ENCODE measurements at places on chromosomes 7 and 10.

- DNase-seq = no peak
Measured at GRCh38 chr7:17915796-17916195, 24.5 kb downstream of the SNX13 start.

- DNase-seq = no peak
Measured at GRCh38 chr10:44292390-44293002, 92.4 kb downstream of the CXCL12 start.

GRCh38 chr7:22958742-22959141, 55.2 kb downstream of the HYCC1 start:
- DNase-seq = no peak

DNA sequence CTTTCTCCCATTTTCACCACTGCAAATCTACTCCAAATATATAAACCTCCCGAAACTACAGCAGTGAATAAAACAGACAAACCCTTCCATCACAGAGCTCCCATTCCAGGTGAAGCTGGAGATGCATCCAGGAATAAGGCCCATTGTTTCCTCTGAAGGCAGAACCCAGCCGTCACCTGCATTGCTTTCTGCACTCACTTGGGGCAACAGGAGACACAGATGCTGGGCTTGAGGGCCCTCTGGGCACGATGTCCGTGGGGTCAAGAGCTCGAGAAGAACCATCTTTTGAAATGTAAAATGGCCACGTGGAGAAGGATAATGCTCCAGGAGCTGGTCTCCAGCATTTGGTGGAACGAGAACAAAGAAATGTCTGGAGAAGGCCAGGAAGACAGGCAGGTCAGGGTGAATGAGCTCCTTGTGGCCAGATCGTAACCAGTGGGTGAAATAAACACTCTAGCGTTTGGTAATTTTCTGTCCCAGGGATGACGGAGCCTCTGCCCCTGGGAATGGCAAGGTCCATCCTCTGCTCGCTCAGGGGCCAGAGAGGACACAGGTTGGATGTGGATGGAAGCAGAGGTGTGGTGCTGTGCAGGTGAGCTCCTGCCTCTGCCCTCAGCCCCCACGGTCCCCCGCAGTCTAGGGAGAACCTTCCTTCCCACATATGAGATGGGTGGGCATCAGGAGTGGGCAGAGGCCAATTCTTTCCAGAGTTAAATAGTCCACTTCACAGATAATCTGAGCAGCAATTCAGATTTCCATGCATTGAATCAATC, 556.1 kb downstream of the DNAJB6 start:
- DNase-seq = no peak

DNA sequence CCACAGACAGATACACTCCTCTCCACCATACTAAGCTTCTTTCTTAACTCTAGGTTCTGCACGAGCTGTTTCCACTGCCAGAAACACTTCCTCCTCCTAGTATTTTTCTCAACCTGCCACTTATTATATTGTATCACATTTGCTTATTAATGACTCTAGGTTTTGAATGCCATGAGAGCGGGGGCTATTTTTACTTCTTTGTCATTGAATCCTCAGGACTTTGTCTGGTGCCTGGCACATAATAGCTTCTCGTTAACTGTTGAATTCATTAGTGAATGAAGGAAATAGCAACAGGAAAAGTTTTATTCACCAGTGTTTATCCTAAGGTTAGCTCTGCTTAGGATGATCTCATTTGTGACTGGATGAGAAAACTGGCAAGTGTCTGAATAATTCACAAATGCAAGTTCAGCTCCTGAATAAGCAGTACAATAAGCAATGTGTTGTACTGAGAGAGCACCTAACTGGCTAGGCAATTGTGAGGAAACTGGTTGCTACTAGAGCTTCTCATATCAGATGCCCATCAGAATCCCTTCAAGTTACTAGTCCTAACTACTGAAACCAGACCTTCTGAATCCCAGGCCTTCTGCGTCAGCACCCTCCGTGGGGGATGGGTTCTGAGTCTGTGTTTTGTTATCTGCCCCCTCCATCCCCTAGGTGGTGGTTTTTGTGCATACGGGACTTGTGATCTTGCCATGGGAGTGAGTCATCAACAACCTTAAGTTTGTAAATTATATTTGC, 92.7 kb downstream of the LSMEM1 start:
- no peak for DNase-seq

DNA sequence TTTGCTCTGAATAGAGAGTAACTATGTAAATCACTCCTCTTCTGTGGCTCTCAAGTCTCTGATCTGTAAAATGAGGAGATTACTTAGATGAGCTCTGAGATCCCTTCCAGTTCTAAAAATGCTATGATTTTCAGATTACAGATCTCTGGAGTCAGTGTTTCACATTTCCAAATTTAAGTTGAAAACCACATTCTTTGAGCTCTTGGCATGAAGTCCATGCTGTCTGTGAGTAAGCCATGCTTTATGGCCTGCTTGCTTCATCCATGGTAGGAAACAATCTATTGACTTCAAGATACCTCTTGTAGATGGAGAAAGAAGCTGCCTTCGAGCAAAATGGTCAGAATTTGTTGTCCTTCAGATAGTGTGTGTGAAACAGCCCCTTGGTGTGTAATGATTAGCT, 64.9 kb downstream of the CELF2 start:
- no peak for DNase-seq

- no peak for DNase-seq
Measured at GRCh38 chr7:115043605-115044004, 121.7 kb downstream of the MDFIC start.

GRCh38 chr10:21368022-21368582, 157.4 kb downstream of the SKIDA1 start:
- no peak for DNase-seq

DNA sequence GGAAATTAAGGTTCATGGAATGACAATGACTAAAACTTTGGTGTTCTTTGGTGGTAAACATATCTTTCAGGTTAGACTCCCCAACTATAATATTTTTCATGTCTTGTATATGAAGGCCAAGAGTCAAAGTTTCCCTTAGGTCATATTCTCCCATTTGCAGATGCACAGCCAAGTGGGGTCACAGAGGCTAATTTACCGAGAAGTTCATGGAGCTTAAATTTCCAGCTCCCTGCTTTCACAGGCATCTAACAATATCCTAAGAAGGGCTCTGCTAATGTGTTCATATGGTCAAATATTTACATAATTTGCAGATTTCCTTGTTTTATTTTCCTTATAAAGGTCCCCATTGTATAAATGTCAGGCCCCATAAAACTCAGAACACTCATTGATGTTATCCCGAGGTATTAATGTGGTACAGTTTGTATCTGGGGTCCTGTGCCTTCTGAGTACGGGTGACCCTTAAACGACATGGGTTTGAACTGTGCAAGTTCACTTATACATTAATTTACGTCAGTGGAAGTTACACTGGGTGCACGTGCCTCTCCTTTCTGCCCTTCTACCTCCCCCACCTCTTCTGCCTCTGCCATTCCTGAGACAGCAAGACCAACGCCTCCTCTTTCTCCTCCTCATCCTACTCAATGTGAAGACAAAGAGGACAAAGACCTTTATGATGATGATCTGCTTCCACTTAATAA, 185.9 kb upstream of the HPS1 start:
- DNase-seq = no peak

GRCh38 chr7:73939528-73939927, 78.6 kb downstream of the TMEM270 start:
- no peak for DNase-seq

- DNase-seq = no peak
Measured at GRCh38 chr10:93604146-93604545, 3.1 kb upstream of the RBP4 start.

DNA sequence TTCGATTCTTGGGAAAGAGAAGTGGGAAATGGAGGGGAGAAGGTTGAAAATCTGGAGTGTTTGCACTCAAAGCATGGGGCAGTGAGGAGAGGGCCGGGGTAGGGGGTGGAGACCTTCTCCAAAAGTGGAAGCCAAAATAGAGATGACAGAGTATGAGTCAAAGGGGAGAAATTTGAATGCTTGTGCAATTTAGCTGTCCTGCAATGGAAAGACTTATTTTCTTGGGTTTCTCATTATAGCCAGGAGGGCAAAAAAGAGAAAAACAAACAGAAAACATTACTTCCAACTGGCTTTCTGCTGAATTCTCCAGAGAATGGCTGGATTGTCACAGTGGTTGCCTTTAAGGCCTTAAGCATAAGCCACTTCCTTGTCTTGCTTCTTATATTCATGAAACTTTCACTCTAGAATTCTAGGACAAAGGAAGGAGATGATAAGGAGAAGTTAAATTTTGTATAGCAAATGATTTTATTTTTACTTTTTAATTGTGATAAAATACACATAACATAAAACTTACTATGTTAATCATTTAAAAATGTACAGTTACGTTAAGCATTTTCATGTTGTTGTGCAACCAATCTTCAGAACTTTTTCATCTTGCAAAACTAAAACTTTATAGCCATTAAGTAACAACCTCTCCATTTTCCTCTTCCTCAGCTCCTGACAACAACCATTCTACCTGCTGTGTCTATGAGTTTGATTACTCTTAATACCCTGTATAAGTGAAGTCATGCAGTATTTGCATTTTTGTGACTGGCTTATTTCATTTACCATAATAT, 100.2 kb downstream of the GPR85 start:
- DNase-seq = no peak

DNA sequence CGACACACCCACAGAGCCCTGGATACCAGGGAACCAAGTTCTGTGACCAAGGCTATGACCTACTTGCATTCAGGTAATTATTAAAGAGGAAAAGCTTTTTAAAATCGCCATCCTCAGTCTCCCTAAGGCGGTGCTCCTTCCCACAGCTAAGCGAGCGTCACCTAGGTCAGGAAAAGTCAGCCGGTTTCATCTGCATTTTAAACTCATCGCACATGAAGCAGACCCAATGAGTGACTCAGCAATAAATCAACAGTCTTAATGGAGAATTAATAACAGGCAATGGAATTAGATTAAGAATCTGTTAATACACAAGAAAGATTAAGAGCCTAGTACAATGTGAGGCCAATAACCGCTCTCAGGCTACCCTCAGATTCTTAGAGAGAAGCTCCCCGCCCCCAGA, 59.2 kb downstream of the HSPA12A start:
- DNase-seq = no peak

DNA sequence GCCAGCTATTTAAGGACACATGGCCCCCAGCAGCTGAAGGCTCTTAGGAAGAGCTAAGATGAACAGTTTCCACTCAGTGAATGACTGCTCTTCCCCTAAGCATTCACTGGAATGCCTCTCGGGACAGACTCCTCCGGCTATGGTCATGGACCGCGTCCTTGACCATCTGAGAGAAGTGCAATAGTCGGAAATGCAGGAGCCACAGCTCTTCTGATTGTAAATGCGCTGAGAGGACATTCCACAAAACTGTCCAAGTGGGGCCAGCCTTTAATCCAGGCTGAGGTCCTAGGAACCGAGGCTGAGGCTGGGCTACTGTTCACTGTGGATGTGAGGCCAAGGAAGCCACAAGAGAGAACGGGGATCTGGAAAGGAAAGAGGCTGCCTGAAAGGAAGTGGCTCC, 162.0 kb upstream of the TMEM72 start:
- DNase-seq = no peak

DNA sequence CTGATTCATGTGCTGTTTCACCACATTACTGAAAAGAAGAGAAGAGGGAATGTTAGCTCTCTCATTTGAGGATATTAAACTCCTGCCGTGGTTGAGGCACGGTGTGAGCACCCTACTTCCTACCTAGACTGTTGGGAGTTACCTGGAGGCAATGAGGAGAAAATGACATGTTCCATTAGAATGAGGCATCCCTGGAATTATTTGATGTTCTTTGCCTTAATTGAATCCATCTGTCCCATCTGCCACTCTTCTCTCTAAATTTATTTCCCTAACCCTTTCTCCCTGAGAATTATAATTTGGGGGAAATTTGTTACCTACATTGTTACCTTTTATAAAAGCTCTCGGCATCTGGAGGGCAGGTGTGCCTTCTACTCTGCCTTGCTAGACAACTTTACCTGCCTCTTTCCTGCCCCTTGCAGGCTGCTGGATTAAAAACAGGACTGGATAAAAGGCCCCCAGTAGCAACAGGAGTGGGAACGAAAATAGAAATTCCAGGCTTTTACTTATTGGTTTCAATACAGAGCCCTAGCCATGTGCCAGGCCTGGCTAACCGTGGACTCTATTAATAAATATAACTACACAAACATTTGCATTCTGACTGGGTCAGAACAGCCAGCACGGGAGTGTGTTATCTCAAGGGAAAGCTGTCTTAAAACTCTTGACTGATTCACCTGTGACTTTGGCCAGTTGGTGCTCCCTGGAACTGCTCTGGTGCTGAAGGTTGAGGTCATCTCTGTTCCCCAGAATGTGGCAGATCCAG, 4.4 kb upstream of the ATXN7L1 start:
- DNase-seq = no peak

GRCh38 chr7:16609842-16610450, 35.6 kb downstream of the ANKMY2 start:
- no peak for DNase-seq

- DNase-seq = no peak
Measured at GRCh38 chr7:117045927-117046710, 92.8 kb downstream of the ST7 start.

GRCh38 chr7:108270385-108271015, 140.3 kb upstream of the LAMB4 start:
- no peak for DNase-seq

DNA sequence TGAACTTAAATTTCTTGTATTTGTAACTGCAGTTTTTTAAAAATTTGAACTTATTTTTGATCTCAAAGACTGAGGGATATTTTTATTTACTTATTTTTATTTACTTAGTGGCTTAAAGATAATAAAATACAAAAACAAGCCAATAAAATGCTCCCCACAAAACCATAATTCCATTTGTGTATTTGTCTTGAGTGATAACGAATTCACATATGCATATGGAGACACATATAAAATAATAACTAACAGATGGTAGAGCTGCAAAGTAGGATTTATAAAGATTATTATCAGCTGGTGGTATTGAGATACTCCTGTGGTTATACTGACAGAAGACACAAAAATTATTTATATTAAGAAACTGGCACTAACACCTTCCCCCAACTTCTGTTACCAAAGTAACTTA, 90.2 kb upstream of the RPA3 start:
- no peak for DNase-seq

DNA sequence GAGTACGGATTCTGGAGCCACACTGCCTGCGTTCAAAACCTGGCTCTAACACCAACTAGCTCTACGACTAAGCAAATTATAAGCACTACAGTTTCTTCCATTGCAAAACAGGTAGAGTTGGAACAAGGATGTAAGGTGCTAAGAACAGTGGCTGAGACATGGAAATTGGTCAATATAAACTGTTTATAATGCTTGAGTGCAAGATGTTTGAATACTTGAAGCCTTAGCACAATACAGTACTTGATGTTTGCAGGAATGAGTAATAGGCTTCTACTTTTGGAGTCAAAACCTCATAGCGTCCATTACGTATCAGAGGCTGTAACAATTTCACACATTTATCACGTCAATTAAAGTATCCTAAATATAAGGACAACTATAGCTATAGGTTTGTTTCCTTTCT, 6.9 kb downstream of the NT5C2 start:
- DNase-seq = no peak

DNA sequence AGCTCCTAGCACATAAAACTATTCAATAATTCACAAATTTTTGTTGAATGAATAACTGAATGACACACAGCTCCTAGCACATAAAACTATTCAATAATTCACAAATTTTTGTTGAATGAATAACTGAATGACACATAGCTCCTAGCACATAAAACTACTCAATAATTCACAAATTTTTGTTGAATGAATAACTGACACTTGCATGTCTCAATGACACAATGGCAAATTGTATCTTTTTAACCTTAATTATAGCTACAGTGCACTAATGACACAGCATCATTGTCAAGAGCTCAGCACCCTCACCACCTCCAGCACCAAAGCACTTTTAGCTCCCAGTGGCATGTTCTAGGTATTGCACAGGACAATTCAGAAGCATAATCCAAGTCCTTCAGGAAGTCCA, 131.6 kb downstream of the PDE1C start:
- DNase-seq = no peak

Data from stimulated activated CD4-positive, alpha-beta T cell treated with anti-CD3 and anti-CD28 coated beads, TNF-alpha, amount 100 ng/mL, for 1 hour (primary cell).